Thyroid gland (tissue), 4 donors: ENCODE measurements at places on chromosomes 5 and 9.
A peak's percentile ranks its signal among the peaks of the same experiment; 100 is the strongest.

GRCh38 chr9:119283078-119283794, 86.0 kb downstream of the BRINP1 start:
- DNase-seq = peak; percentile 75

DNA sequence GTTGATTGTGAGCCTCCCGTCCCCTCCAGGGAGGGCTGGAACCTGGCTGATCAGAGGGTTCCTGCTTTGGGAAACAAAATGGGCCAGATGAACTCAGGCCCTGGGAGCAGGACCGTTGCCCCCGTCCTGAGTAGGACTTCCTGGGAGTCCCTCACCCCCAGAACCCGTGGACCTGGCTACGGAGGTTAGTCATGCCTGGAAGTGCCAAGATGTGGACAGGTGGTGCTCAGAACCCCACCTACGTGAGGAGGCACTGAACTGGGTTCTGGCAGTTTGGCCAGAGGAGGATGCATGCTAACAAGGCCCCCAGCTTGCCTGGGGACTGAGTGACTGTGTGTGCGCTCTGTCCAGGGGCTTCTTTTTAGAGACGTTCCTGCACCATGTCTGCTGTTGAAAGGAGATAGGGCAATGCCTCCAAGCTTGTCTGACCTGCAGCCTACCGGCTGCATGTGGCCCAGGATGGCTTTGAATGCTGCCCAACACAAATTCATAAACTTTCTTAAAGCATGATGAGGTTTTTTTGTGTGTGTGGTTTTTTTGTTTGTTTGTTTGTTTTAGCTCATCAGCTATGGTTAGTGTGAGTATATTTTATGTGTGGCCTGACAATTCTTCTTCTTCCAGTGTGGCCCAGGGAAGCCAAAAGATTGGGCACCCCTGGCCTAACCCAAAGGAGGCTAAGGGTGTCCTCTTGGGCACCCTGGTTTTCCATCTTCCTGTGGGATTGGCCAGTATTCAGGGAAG, 1.8 kb upstream of the DAB2IP start:
- no peak for DNase-seq

- DNase-seq = no peak
These were observed 338.9 kb upstream of the ACO1 start for GRCh38 chr9:32045513-32045912.

DNA sequence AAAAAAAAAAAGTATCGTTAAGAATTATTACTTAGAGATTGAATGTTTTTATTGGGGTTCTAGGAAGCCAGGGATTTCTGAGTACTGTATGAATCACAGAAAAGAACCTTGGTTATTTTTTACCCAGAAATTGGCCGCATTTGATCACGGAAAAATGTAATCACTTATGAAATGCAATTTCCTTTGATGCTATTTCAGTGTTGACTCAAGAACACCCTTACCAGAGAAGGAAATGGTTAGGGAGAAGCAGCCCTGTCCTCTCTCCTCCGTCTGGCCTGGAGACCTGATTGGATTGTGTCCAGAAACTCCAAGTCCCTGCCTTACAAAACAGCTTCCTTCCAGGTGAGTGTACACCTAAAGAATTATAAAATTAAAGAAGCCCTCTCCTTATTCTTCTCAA, 116.7 kb downstream of the MED10 start:
- no peak for DNase-seq

GRCh38 chr9:120289098-120289497, 290.9 kb downstream of the CDK5RAP2 start:
- no peak for DNase-seq

- no peak for DNase-seq
These were observed 168.7 kb upstream of the RPS23 start for GRCh38 chr5:82446809-82447208.

GRCh38 chr5:72296256-72296655, 23.8 kb downstream of the MRPS27 start:
- no peak for DNase-seq

DNA sequence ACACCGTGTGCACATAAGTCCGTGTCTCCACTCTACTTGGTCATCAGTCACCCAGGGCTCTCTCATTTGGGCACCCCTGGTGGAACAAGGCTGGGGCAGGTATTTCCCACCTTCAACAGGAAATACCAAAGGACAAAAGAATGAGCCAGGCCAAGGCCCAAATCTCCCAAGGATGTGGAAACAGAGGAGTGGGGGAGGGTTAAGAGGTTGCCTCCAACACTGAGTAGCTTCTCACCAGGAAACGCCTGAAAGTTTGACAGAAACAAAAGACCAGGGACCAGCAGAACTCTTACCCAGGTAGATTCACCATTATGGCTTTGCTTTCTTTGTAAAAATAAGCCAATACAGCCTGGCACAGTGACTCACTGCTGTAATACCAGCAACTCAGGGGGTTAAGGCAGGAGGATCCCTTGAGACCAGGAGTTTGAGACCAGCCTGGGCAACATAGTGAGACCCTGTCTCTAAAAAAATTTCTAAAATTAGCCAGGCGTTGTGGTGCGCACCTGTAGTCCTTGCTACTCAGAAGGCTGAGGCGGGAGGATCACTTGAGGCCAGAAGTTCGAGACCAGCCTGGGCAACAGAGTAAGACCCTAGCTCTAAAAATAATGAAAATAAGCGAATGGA, 12.7 kb downstream of the SLC1A3 start:
- DNase-seq = no peak

DNA sequence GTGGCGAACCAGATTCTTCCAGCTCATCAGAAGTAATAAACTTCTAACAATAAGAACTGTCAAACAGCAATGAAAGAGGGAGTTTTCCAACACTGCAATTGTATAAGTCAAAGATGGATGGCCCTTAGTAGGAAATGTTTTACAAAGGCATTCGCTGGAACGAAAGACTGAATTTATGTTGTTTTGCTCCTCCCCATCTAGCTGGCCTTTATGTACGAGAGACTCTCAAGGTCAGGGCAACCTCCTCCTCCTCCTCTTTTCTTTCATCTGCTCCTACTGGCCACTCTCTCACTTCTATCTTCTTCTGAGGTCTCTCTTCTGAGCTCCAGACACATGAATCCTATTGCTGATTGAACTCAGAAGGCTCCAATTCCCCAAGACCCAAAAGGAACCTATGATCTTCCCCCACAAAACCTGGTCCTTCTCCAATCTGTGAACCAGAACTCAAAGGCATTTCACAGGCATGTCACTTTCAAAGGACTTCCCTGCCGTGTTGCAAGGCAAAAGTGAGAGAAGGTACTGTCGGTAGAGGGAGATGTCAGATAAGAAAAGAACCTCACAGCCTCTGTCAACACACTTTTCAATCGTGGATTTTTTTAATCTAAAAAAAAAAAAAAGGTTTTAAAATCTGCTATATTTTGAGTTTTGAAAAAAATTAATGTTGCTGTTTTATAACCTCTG, 28.5 kb upstream of the PUM3 start:
- DNase-seq = no peak
